Neural progenitor cell (in vitro differentiated cells): ENCODE measurements at places on chromosomes 11 and 22. TPM values are rescaled to one million over a fixed set of nuclear protein-coding genes. Genes with fewer than 3 reads are reported as not detected.

DNA sequence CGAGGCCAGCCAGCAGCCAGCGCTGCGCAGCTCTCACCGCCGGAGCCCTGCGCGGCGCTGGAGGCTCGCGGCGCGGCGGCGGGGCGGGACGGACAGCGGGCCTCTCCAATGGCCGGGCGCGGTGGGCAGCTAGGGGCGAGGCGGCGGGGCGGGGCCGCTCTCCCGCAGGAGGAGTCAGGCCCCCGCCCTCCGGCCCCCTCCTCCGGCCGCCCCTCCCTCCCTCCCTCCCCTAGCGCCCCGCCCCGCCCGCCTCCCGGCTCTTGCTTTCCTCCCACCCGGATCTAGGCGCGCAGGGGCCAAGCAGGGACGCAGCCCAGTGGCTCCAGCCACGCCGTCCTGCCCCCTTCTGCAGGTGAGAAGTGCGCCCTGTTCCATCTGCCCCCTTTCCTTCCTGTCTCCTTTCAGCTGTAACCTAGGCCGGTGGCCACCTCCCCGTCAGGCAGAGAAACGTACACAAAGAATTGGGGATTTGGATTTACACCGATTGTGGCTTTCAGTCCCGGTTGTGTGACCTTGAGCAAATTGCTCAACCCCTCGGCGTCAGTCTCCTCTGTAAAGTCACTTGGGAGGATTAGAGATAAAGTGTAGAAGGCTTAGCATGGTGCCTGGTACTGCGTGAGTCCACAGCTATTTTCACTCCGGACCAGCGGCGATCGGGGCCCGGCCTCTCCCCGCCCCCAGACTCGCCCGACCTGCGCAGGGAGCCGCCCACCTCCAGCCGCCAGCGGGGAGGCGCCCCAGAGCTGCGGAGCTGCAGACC, at the start of gene FZD4:
Gene FZD4, minus strand, starts transcription at position 35 of the 760 bp plus-strand sequence. CDS start 310 bp downstream, outside the sequence.
- DNase-seq = peak; percentile 97

- peak; percentile 95 for DNase-seq
Observed at GRCh38 chr22:45268958-45269844, 15.5 kb upstream of the UPK3A start.

The DDX25 gene
- 8.9 and 12.4 TPM in 2 replicates for total RNA-seq

The MS4A7 gene
- total RNA-seq = not detected in 2 replicates

DNA sequence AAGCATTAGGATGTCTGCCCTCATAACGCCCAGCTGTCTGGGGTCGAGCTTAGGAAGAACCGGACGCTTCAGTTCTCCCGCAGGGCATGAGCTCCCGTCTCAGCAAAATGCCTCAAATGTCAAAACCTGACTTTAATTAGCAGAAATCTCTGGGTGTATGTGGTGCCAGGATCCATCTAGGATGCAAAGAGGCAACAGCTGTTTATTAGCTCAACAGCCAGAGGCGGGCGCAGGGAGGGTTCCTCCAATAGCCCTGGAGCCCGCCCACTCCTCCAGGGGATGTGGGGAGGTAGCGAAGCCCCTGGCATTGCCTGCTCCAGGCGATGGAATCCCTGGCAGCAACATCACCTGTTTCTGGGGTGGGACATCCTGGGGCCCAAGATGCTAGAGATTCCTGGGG, 39.4 kb upstream of the RTL6 start:
- no peak for DNase-seq

The EXPH5 gene
- total RNA-seq = 0.84 and 1.4 TPM in 2 replicates

GRCh38 chr11:131695889-131696429, 325.5 kb downstream of the NTM start:
- DNase-seq = no peak

The MMP27 gene
- total RNA-seq = not detected in 2 replicates

DNA sequence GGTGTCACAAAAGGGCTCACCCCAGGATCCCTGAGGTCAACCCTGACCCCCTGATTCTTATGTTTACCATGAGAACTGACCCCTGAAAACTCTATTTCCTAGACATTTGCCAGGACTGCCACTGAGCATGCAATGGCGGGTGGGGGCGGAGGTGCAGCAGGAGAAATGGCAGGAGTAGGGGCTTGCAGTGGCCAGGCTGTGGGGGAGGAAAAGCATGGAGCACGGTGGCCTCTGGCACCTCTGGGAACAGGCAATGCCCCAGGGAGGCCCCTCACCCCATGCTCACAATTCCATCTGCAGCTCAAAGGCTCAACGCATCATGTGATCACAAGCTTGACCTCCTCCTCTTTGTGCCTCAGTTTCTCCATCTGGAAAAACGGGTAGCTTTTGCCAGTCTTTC, 46.5 kb upstream of the FGF3 start:
- no peak for DNase-seq

GRCh38 chr11:56932572-56933220, 56.0 kb upstream of the OR5AK2 start:
- no peak for DNase-seq

DNA sequence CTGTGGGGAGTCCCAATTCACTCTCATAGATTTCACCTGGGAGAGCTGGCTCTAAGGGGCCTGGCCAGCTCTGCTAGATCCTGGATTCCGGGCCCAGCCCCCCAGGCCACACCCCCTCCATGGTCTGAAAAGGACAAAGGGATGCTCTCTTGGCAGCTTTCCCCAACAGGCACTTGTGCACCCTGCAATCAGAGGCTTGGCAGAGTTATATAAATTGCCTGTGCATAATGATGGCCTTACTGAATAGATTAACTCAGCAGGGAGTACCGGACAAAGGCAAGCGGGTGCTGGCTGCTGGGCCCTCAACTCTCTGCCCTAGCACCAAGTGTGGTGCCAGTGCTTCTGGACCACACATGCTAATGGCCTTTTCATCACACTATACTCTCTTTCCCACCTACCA, 461.6 kb downstream of the BUD13 start:
- DNase-seq = no peak

DNA sequence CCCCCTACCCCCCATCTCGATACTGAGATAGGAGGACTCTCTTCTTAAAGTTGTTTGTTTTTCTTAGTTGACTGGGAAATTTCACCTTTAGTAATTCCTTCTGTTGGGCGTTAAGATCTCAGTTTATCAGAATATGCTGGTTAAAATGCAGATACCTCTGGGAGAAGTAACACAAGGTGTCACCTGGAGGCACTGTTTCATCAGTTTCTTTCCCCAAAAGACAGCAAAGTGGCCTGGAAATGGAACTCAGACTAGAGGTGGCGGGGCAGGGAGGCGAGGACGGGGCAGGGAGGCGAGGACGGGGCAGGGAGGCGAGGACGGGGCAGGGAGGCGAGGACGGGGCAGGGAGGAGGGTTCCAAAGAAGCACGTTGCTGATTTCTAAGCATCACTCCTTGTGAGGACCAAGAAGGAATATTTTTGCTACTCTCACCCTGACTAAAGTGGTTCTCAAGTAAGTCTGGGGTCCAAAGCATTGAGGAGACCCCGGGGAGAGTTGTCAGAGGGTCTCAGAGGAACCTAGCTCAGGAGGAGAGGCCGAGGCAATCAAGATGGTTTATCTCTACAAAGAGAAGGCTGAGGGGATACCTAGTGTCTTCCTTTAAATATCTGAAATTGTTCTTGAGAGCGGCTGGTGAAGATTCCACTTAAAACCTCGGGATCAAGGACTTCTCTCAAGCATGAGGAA, 147.0 kb upstream of the B3GAT1 start:
- no peak for DNase-seq

- no peak for DNase-seq
Observed at GRCh38 chr22:28034760-28035401, 115.8 kb upstream of the PITPNB start.

- DNase-seq = no peak
Observed at GRCh38 chr11:22543261-22543660, 82.4 kb downstream of the FANCF start.

GRCh38 chr22:47111626-47112581, 349.5 kb downstream of the TBC1D22A start:
- no peak for DNase-seq

GRCh38 chr11:131985846-131986301, 615.5 kb downstream of the NTM start:
- no peak for DNase-seq

GRCh38 chr11:16795146-16795545, 56.7 kb downstream of the C11orf58 start:
- no peak for DNase-seq

The FERMT3 gene
- 0.31 TPM in 1 of 2 replicates, not detected in the other for total RNA-seq

DNA sequence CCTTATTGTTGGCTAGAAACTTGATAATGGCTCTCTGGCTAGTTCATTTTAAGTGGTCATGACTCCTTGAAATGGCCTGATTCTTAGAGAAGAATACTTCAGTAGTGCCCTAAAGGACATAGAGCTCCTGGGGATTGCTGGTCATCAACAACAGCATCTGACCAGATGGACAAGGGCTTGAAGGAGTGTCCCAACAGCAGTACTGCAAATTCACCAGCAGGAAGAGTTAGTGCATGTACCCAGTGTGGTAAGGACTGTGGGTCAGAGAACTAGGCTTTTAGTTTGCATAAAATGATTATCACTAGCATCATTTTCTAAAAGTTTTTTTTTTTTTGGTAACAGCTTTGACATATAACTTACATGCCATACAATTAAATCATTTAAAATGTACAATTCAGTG, 39.5 kb upstream of the CUL5 start:
- no peak for DNase-seq

DNA sequence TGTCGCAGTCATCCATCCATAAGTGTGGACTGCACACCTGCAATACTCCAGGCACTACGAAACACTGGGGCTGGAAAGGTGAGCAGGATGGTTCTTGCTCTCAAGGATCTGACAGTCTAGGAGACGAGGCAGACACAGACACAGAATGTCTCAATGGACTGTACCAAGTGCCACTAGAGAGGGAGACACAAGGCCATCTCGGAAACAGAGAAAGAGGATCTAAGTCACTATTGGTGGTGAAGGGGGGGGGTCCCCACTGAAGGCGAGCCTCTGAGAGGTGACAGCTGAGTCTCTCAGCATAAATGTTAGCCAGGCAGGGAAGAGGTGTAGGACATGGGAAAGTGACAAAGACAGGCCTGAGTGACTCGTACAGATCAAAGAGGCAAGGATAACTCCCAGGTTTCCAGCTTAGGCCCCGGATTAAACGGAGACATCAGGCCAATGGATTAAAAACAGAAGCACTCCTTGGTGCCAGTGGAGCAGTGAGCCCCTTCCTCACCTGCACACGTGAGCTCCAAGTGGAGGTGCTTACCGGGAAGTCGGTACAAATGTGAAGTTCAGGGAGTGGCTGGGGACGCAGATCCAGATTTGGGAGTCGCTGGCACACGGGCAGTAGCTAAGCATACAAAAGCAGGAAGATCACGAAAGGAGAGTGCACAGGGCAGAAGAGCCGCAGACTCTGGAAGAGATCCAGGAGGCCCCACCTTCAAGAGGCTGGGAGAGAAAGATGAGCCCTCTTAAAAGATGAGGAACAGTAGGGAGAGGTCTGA, 117.2 kb downstream of the MICAL3 start:
- DNase-seq = no peak

DNA sequence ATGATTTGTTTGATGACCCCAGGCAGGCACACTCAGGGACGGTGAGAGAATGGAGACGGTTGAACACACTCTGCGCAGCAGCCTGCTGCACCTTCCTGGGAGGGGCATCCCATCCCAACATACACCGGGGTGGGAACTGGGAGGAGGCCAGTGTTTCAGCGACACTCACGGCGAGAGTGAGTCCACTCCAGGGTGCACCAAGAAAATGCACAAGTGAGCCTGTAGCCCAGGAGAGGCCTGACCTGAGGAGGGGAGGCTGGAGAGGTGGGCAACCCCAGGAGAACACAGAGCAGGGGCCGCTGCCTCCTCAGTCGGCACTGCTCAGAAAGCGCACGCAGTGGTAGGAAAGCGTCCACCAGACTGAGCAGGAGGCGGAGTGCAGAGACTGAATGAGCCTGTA, 54.5 kb downstream of the IGF2 start:
- no peak for DNase-seq

GRCh38 chr22:18077639-18078328, at the start of gene PEX26:
Gene PEX26 (plus strand): TSS chr22:18077990. CDS start chr22:18078377, 387 bp downstream.
- DNase-seq = peak; percentile 97

DNA sequence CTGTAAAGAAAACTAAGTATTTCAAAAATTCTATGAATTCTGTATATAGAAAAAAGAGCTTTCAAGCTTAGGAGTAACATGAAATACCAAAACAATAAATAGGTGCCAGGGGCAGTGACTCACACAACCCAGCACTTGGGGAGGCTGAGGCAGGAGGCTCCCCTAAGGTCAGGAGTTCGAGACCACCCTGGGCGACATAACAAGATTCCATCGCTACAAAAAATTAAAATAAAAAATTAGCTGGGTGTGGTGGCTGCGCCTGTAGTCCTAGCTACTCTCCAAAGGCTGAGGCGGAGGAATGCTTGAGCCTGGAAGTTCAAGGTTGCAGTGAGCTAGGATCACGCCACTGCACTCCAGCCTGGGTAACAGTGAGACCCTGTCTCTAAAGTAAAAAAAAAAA, 21.5 kb downstream of the ZNF280B start:
- DNase-seq = no peak

The MUC5B gene
- total RNA-seq = 0.03 TPM in 1 of 2 replicates, not detected in the other

GRCh38 chr11:95095858-95096587, 6.4 kb downstream of the ENDOD1 start:
- no peak for DNase-seq

- peak; percentile 90 for DNase-seq
Observed at GRCh38 chr22:31104869-31105268, 2.5 kb downstream of the SELENOM start.

DNA sequence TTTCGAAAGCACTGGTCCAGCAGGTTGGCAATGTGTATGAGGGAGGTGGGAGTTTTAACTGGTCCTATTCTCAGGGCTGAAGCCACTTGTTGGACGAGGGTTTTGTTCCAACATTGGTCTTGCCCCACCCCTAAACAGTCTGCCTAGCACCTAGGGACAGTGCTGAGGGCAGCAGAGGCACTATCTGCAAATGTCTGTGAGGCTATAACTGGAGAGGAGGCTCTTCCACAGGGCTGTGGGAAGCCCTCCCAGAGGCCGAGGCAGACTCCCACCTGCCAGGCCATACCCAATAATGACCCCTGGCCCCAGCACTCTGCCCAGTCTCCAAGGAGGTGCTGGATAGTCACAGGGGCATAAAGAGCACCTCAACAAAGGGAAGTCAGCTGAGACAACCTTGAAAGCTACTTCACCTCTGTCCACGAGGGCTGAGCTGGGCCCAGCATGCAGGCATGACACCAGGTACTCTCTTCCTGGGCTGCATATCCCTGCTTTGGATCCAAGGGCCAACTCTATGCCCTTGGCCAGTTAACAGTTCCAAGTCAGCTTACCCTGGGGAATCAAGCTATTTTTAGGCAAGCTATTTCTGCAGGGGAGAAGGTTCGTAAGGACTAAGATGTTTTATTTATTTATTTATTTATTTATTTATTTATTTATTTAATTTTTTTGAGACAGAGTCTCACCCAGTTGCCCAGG, 40.2 kb upstream of the SLC25A1 start:
- no peak for DNase-seq

DNA sequence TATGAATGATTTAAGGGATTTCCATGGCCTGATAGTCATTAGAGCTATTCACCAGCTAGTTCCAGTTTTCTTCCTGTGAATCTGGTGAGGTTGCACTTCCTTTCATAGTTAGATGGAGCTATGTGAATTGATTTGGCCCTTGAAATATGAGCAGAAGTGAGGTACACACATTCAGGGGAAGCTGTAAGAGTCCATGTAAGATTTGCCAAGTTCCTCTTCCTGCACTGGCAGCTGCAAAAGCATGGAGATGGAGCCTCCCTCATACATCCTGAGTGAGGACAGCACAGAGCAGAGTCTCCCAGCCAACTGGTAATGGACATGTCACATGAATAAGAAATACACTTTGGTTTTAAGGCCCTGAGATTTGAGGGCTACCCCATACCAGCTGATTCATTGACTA, 111.7 kb downstream of the CD44 start:
- no peak for DNase-seq

GRCh38 chr22:38035530-38035885, 21.7 kb upstream of the PICK1 start:
- no peak for DNase-seq

The SLN gene
- not detected in 2 replicates for total RNA-seq

The FOSL1 gene
- not detected in 2 replicates for total RNA-seq

The TRPM5 gene
- 0.34 TPM in 1 of 2 replicates, not detected in the other for total RNA-seq

The PHLDB1 gene
- 35.7 and 100 TPM in 2 replicates for total RNA-seq
